ENCODE measurements at places on chromosomes 3 and 15.
A peak's percentile ranks its signal among the peaks of the same experiment; 100 is the strongest.

DNA sequence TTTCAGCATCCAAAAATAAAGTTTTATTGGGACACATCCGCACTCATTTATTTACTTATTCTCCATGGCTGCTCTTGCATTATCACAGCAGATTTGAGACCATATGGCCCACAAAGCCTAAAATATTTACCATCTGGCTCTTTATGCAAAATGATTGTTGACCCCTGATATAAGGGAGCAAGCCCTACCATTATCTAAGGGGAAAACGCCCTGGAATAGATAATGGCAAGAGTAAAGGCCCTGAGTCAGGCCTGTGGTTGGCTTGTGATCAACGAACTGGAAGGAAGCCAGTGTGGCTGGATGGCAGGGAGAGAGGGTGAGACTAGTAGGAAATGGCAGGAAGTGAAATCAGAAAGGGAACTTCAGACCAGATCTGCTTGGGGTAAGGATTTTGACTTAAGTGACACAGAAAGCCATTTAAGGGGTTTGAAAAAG is 24.6 kb upstream of the DMXL2 start:
- H3K27me3 ChIP-seq: no peaks in the 10 kb centered on the region
- no peaks in the 10 kb centered on the region for H3K4me1 ChIP-seq
- H3K4me3 ChIP-seq: no peak overlapping the region
- DNase-seq: no peak
- no peaks in the 10 kb centered on the region for H3K36me3 ChIP-seq
- no peak overlapping the region for H3K27ac ChIP-seq

GRCh38 chr3:196399485-196399945 is 32.7 kb downstream of the UBXN7 start:
- peaks cover 8% of the 10 kb centered on the region for H3K36me3 ChIP-seq
- no peak for DNase-seq
- H3K27ac ChIP-seq: no peak overlapping the region

GRCh38 chr3:36362973-36363372 is 17.3 kb upstream of the STAC start:
- no peak for DNase-seq
- H3K4me1 ChIP-seq: no peaks in the 10 kb centered on the region
- H3K27me3 ChIP-seq: no peaks in the 10 kb centered on the region
- H3K4me3 ChIP-seq: no peak overlapping the region
- H3K27ac ChIP-seq: no peak overlapping the region

- H3K36me3 ChIP-seq: no peaks in the 10 kb centered on the region
- no peak overlapping the region for H3K4me3 ChIP-seq
- peaks cover 9% of the 10 kb centered on the region for H3K27me3 ChIP-seq
Observed at GRCh38 chr3:53938645-53939044, 47.0 kb upstream of the SELENOK start.

GRCh38 chr15:93894438-93895036 is 336.8 kb upstream of the MCTP2 start:
- H3K27me3 ChIP-seq: no peaks in the 10 kb centered on the region
- no peaks in the 10 kb centered on the region for H3K4me1 ChIP-seq
- H3K4me3 ChIP-seq: no peak overlapping the region
- no peaks in the 10 kb centered on the region for H3K36me3 ChIP-seq
- DNase-seq: no peak

- H3K36me3 ChIP-seq: no peaks in the 10 kb centered on the region
- no peaks in the 10 kb centered on the region for H3K4me1 ChIP-seq
- H3K4me3 ChIP-seq: no peak overlapping the region
- no peaks in the 10 kb centered on the region for H3K27me3 ChIP-seq
- no peak for DNase-seq
Observed at GRCh38 chr3:184669578-184669977, 42.3 kb downstream of the MAGEF1 start.

- H3K27me3 ChIP-seq: no peaks in the 10 kb centered on the region
- no peak overlapping the region for H3K4me3 ChIP-seq
- peak; percentile 15 for DNase-seq
- H3K4me1 ChIP-seq: no peaks in the 10 kb centered on the region
- H3K36me3 ChIP-seq: no peaks in the 10 kb centered on the region
Observed at GRCh38 chr15:71440489-71441110, 325.3 kb downstream of the THSD4 start.

DNA sequence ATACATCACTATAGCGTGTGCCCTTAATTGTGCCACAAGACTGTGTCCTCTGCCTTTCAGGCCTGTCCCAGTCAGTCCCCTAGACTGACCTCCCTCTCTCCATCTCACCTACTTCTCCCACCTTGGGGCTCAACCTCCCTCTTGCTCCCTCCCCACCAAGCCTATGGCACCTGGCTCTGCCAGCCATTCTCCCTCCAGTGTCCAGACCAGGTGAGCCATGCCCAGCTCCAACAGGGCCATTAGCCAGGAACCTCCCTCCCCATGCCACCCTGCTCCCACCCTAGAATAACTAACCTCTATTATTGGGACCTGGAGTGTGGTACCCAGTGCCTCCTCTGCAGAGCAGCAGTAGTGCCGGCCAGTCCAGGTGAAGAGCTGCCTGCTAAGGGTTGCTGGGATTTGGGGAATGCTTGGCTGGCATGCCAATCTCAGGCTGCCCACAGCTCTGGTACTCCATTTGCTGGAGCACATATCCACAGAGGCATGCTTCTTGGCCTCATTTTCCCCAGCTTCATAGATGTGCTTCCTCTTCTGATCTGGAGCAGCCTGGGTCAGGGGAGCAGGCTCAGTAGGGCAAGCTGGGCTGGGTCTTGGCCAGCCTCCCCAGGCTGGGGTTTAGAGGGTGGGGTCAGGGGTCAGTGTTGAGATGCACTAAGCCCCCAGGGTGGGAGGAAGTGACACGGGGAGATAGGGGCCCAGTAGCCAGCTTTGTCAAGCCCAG is 38.8 kb downstream of the SAXO2 start:
- no peak overlapping the region for H3K4me3 ChIP-seq
- no peak for DNase-seq
- no peaks in the 10 kb centered on the region for H3K27me3 ChIP-seq

DNA sequence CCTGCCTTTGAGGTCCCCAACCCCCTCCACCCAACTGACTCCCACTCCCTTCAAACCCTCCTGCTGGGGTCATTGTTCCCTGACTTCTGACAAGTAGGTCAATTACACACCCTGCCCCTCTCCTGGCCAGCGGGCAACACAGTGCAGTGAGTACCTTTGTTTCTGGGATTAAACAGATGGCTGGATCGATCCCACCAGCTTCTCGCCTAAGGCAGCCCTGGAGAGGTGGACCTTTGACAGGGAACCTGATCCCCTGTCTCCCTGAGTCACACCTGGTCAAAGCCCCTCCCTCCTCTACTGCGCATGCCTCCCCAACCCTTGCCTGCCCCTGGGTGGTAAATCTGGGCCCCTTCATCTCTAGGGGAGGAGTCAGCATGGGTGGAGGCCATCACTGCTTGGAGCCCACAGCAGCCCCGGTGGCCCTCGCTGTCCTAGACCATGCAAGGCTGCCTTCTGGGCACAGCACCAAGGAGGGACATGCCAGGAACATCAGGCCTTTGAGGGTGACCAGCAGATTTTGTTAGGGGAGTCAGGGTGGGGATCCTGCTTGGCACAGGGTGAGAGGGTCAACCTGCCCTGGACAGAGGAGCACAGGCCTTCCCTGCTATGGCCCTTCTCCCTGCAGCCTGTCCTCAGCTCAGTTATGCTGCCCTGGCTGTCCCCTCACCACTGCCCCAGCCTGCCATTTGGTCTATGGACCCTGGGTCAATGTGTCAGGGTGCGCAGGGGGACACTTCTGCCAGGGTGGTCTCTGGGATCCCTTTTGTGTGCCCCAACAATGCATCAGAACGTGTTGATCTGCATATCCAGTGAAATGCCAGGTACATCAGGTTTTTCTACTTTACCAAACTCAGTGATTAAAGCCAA is 9.8 kb upstream of the PRR23E start:
- no peak overlapping the region for H3K27ac ChIP-seq
- no peaks in the 10 kb centered on the region for H3K27me3 ChIP-seq
- no peak for DNase-seq
- H3K4me1 ChIP-seq: no peaks in the 10 kb centered on the region

GRCh38 chr3:159616234-159616825 is 372.3 kb upstream of the IL12A start:
- DNase-seq: no peak
- H3K27me3 ChIP-seq: no peaks in the 10 kb centered on the region
- no peak overlapping the region for H3K27ac ChIP-seq
- H3K36me3 ChIP-seq: no peaks in the 10 kb centered on the region
- H3K4me3 ChIP-seq: no peak overlapping the region

DNA sequence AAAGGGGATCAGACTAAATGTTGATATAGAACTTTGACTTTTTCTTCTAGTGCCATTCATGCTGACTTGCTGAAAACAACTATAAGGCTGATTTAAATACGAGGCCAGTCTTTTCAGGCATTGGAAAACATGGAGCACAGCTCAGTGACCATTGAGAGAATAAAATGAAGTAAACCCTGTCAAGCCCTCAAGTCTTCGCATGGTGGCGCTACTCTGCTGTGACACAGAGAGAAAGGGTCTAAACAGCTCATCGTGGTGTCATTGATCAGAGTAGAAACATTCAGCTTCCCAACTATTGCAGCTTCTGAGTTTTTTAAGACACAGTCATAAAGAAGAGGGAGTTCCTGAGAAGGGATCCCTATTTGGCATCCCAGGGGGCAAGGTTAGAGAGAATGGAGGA is 716.2 kb downstream of the DIPK2A start:
- no peak overlapping the region for H3K4me3 ChIP-seq
- no peaks in the 10 kb centered on the region for H3K4me1 ChIP-seq
- H3K27me3 ChIP-seq: no peaks in the 10 kb centered on the region
- DNase-seq: no peak
- H3K27ac ChIP-seq: no peak overlapping the region

- H3K27ac ChIP-seq: no peak overlapping the region
- H3K4me1 ChIP-seq: no peaks in the 10 kb centered on the region
- H3K36me3 ChIP-seq: no peaks in the 10 kb centered on the region
- DNase-seq: no peak
- no peaks in the 10 kb centered on the region for H3K27me3 ChIP-seq
Observed at GRCh38 chr3:195071011-195071728, 199.8 kb downstream of the XXYLT1 start.

DNA sequence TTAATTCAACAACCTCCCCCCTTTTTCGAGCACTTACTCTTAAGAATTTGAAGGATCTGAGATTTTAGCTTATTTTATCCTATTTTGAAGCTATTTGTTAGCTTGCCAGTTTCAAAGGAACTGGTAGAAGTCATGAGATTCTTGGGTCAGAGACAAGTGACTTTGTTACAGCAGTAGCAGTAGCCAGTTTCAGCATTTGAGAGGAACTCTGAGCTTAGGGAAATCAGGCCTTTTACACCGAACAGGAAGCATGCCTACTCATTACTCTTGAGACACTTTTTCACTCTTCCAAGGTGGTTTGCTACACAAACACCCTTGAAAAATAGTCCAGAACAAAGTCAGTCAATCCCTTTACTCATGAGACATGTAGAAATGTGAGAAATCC is 24.5 kb upstream of the TM4SF1 start:
- H3K4me3 ChIP-seq: no peak overlapping the region
- no peak for DNase-seq
- no peaks in the 10 kb centered on the region for H3K27me3 ChIP-seq

GRCh38 chr15:70376031-70376928 is 278.6 kb upstream of the TLE3 start:
- H3K4me3 ChIP-seq: no peak overlapping the region
- no peak overlapping the region for H3K27ac ChIP-seq
- no peaks in the 10 kb centered on the region for H3K27me3 ChIP-seq

- no peak overlapping the region for H3K27ac ChIP-seq
- DNase-seq: no peak
- H3K4me3 ChIP-seq: no peak overlapping the region
- H3K4me1 ChIP-seq: no peaks in the 10 kb centered on the region
Observed at GRCh38 chr15:58178668-58179067, 40.5 kb downstream of the AQP9 start.

- no peaks in the 10 kb centered on the region for H3K36me3 ChIP-seq
- no peak overlapping the region for H3K27ac ChIP-seq
- H3K4me1 ChIP-seq: no peaks in the 10 kb centered on the region
- DNase-seq: no peak
- H3K4me3 ChIP-seq: no peak overlapping the region
- no peaks in the 10 kb centered on the region for H3K27me3 ChIP-seq
Observed at GRCh38 chr3:173258697-173259096, 117.7 kb upstream of the SPATA16 start.

DNA sequence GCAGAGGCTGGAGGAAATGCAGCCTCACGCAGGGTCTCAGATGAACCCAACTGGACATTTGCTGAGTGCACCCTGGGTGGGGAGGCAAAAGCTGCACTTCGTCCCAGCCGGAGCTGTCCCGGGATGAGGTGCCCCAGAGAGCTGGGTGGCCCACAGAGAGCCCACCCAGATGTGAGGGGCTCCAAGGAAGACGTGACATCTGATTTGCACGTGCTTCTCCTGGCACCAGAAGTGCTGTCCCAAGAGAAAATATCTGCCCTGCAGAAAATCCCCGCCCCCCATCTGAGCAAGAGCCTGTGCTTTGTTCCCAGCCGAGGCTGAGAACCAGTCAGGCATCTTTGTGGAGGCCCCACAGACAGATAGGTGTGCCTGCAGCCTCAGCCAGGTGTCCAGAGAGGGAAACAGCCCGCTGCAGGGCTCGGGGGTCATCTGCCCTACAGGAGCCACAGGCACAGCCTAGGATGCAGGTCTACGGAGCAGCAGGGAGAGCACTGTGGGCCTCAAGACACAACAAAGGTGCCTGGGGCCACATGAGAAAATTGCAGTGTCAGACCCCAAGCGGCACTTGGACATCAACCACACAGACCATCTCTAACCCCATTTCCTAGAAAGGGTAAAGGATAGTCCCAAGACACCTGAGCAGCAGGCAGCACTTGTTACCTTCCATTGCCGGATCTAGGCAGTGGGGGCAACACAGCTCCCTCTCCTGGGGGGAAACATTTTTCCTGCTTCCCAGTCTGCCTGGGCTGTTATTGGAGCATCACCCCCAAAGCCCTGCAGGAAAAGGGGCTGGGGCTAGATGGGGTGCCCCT is 5.8 kb downstream of the TMIE start:
- peaks cover 2% of the 10 kb centered on the region for H3K4me1 ChIP-seq
- peaks cover 1% of the 10 kb centered on the region for H3K27me3 ChIP-seq
- no peak for DNase-seq
- H3K36me3 ChIP-seq: no peaks in the 10 kb centered on the region

DNA sequence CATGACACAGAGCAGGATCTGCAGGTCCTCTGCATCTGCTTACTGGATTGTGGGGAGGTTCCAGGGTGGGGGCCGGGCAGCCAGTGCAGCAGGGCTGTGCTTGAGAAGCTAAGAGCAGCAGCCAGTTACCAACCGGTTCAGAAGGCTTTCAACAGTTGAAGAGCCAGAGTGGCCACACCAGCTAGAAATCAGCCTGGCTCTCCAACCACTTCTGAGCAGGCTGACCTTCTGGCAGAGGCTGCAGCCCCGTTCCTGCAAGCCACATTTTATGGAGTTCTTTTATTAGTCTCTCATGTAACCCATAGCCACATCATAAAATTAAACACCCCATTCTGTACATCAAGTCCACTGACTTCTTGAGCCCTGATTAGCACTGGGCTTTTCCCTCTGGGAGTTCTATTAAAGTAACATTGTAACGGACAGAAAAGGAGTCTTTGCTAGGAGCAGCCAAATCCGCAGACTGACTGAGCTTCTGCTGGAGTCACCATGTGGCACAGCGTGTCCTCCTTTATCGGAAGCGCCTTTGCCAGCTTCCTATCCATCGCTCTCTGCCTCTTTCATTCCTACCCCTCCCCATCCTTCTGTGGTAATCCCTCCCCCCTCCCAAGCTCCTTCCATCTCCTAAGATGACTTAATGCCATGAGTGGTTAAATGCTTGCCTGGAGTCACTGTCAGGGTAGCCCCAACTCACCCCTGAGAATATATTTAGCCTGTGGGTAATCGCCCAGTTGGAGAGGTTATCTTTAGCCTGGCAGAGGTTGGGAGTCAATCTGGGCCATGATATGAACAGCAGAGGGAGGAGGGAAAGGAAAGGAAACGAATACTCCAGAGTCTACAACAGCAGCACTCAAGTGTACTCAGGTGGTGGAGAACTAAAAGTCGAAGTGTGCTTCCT is 138.5 kb upstream of the HES1 start:
- no peaks in the 10 kb centered on the region for H3K27me3 ChIP-seq
- H3K4me3 ChIP-seq: no peak overlapping the region
- no peaks in the 10 kb centered on the region for H3K36me3 ChIP-seq
- H3K27ac ChIP-seq: no peak overlapping the region
- H3K4me1 ChIP-seq: no peaks in the 10 kb centered on the region

Data from CD8-positive, alpha-beta memory T cell (primary cell).